ENCODE measurements at places on chromosomes 11 and 22. TPM values are rescaled to one million over a fixed set of nuclear protein-coding genes. Genes with fewer than 3 reads are reported as not detected.

Gene SCARF2
- polyA plus RNA-seq = 6.2 TPM

Gene ANO3
- polyA plus RNA-seq = 0.18 TPM

Gene HORMAD2
- not detected for polyA plus RNA-seq

- no peak for DNase-seq
Measured at GRCh38 chr11:13698132-13698531, 29.7 kb downstream of the FAR1 start.

- DNase-seq = peak; percentile 8
Measured at GRCh38 chr11:25734591-25735211, 597.2 kb upstream of the ANO3 start.

DNA sequence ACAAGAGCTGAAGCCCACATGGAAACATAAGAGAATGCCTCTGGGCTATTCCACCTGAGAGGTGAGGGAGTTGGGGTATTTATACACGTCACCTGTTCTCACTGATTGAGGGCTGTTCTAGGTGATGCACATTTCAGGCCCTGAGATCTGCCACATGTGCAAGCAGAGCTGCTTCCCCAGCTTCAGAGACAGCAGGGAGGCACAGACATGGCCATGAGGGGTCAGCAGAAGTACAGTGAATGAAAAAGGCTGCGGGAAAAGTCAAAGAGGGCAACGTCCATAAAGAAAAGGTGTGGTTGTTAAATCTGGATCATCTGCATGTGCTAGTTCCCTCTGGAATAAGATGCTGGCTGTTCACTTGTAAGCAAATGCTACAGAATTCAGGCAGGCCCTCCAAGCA is 75.4 kb downstream of the GAB4 start:
- DNase-seq = peak; percentile 3

GRCh38 chr11:118911113-118911879 is 14.4 kb downstream of the BCL9L start:
- peak; percentile 83 for DNase-seq

DNA sequence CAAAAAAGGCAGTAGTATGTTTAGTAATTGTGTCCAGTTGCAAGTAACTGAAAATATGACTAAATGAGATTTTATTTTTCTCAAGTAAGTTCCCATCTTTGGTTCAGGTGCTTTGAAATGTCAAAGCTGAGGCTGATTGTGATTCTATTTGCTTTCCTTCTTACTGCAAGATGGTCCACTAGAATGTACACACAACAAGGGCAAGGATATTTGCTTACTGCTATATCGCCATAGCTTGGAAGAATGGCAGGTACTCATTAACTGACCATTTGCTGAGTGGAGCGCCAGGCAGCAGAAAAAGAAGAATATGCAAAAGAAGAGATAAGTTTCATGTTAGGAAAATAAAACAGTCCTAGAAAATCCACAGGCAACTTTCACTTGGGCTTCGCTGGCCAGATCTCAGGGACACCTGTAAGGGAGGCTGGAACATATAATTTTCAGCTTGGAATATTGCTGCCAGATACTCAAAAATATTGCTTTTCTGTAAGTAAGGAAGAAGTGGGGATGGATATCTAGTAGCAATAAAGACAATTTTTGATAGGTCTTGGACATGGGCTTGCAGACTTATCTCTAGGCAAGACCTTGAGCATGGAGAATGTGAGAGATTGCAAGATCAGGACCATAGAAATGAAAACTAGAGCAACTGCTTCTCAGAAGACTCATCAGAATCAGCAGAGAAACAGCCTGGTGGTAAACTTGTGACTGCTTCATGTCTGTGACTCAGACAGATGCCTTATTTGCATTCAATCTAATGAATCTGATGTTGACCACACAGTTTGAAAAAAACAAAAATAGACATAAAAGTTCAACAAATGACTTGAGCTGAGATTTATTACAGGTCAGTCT is 44.8 kb upstream of the OR9Q1 start:
- DNase-seq = peak; percentile 77

DNA sequence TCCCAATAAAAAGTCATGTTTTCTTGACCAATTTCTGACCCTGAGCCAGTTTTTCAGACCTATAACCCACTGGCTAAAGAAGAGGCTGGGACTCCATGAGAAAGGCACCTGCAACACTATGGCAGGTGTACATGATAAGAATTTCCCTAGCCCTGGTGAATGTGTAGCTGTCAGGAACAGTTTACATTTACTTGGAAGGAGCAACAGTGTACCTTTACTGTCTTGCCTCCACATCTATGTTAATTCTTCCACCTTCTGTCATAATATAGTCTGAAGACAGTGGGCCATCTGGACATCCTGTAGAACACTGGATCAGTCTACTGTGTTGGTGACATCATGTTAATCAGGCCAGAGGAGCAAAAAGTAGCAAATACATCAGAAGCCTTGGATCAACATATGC is 72.1 kb upstream of the CD82 start:
- DNase-seq = no peak

- DNase-seq = no peak
Measured at GRCh38 chr22:49210606-49211005, 617.1 kb downstream of the BRD1 start.

GRCh38 chr22:49362211-49362839 is 465.3 kb downstream of the BRD1 start:
- DNase-seq = no peak

GRCh38 chr11:9575260-9576240 is 2.1 kb downstream of the WEE1 start:
- peak; percentile 82 for DNase-seq

DNA sequence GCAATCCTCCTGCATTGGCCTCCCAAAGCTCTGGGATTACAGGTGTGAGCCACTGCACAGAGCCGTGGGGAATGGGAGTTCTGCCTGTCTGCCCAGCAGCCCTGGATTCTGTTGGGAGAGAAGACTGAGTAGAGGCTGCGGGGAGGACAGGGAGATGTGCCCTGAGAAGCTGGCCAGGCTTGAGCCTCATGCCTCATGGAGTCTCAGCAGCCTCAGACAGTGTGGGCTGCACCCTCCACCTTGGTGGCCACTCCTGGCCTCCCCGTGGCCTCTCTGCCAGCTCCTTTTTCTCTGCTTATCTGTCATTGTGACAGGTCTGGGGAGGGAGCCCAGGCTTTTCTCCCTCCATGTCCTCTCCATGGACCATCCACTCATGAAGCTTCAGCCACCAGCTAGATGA is 43.2 kb downstream of the DKK3 start:
- no peak for DNase-seq

GRCh38 chr11:122202161-122202950 is 86.3 kb upstream of the BLID start:
- DNase-seq = peak; percentile 6

DNA sequence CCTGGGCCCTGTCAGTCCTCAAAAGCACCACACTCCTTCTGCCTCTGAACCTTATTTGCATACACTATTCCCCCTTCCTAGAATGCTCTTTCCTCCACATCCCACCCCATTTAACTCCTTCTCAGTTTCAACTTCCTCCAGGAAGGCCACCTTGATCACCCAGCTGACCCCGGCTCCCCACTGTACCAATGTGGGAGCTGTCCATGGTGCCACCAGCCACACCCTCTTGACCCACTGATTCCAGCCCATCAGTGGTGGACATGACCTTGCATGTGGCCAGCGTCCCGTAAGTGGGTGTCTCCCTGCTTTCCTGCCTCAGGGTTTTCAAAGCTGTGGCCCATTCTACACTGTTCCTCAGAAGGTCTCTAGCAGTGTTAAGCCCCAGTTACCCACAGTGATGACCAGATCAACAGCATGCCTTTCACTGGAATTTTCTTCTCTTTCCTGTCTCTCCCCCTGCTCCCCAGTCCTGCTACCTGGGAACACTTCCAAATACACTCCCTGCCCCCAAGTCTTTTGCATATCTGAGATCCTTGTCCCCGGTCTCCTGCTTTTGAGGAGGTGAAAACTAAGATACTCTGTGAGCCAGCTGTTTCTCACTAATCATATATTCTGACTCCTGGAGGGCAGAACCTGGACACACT is 346.6 kb downstream of the MN1 start:
- DNase-seq = no peak

DNA sequence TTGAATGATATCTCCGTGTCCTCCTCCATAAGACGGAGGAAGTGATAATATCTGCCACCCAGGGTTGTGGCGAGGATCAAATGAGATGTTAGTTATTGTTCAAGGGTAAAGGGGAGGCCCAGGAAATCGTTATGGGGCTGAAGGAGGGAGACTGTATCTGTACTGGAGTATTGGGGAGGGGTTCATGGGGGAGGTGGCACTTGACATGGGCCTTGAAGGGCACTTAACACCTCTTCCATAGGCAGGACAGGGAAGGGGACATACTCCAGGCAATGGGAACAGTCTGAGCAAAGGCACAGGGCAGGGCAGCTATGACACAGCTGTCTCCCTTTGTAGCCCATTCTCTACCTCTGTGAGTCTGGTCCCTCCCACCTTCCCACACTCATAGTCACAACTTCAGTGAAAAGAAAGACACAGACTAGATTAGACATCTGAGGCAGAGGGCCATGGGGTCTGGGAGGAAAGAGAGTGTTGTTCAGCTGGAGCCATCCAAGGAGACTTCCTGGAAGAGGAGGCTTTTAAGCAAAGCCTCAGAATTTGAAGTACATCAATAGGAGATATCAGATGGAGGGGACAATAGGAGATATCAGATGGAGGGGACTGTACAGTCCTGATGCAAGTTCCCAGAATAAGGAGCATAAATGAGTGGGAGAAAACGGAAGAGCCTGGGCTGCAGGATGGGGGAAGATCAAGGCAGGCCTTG is 15.8 kb upstream of the DGKZ start:
- no peak for DNase-seq

- DNase-seq = no peak
Measured at GRCh38 chr11:8071616-8072581, 9.1 kb upstream of the TUB start.

- no peak for DNase-seq
Measured at GRCh38 chr11:125504580-125504979, 8.5 kb upstream of the FEZ1 start.

- DNase-seq = no peak
Measured at GRCh38 chr22:50713008-50713385, 25.0 kb upstream of the ACR start.

DNA sequence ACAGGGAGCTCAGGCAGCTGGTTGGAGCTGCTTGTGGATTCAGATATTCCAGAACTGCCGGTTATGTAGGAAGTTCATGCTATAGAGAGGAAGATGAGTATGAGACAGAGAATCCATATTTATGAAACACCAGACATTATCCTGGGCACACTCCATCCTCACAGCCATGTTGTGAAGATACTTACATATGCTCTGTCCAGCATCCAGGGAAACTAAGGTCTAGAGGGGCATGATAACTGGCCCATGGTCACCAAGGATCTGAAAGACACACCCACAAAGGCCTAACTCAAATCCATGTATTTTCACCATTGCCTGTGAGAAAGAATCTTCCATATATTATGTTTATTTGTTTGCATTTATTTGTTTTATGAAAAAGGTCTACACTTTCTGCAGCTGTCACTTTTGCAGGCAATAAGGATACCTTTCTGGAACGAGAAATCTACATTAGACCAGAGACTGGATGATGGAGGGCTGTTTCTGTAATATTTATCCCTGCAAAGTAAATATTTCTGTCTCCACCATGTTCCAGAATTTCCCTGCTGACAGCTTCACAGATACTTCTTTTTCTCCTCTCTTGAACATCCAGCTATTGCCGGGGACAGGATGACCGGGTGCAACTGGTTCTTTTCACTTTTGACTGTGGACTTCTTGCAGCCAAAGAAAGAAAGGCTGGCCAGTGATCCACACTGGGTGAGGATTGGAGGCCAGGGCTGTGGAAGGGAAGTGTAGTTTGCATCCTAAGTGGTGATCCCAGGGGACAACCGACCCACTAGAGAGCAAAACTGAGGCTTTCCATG is 145.9 kb upstream of the NAV2 start:
- no peak for DNase-seq

Data from HepG2 (cell line).